Esophagus (tissue), 2 donors: ENCODE measurements at places on chromosomes 7 and 10. TPM values are rescaled to one million over a fixed set of nuclear protein-coding genes. Genes with fewer than 3 reads are reported as not detected.

SPAM1 gene
- polyA plus RNA-seq: not detected

GRM3 gene
- polyA plus RNA-seq: 0.05 TPM

TBRG4 gene
- 38.3 TPM for polyA plus RNA-seq

AGR2 gene
- polyA plus RNA-seq: 1.6 TPM

C7orf57 gene
- 0.73 TPM for polyA plus RNA-seq

CTAGE6 gene
- 0.09 TPM for polyA plus RNA-seq

ICA1 gene
- polyA plus RNA-seq: 10.7 TPM

PTPRZ1 gene
- polyA plus RNA-seq: 9.3 TPM

ZFAND2A gene
- polyA plus RNA-seq: 24.8 TPM

CCL26 gene
- polyA plus RNA-seq: 0.71 TPM

POU6F2 gene
- polyA plus RNA-seq: 0.08 TPM

PTPN12 gene
- 26.8 TPM for polyA plus RNA-seq

FXYD4 gene
- not detected for polyA plus RNA-seq

ASB15 gene
- not detected for polyA plus RNA-seq

HMX2 gene
- 0.08 TPM for polyA plus RNA-seq

TMEM270 gene
- not detected for polyA plus RNA-seq

SUFU gene
- 6.0 TPM for polyA plus RNA-seq

GATA3 gene
- polyA plus RNA-seq: 0.45 TPM

SNX10 gene
- 0.44 TPM for polyA plus RNA-seq
